ENCODE measurements at places on chromosomes 12 and 14.

- DNase-seq = no peak
Measured at GRCh38 chr14:31692376-31692781, 131.2 kb downstream of the NUBPL start.

GRCh38 chr12:109743076-109743910, 29.7 kb downstream of the FAM222A start:
- DNase-seq = no peak

DNA sequence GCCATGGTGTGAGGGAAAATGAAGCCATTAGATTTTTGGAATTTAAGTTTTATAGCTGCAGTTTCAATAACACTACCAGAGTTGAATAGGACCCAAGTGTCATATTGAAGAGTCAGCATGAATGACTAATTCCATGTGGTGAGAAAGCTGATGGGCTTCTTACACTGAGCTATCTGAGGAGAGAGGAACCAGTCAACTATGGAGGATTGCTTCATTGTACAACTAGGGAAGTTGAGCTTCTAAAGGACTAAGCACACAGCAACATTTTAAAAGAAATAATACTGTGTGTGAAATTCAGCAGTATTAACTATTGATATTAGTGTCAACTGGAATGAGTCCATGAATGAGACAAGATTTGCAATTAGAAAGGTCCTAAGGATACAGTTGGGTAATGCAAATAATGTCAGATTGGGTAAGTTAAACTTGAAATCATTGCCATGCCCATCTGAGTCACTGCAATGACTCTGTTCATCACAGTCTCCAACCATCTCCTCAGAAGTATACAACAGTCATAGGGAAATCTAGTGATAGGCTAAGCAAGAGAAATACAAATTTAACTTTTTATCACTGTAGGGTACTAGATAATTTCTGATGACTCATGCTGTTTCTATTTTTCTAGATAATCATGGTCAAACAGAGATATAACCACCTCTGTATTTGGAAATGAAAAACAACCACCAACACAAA, 394.2 kb downstream of the FSCB start:
- no peak for DNase-seq

DNA sequence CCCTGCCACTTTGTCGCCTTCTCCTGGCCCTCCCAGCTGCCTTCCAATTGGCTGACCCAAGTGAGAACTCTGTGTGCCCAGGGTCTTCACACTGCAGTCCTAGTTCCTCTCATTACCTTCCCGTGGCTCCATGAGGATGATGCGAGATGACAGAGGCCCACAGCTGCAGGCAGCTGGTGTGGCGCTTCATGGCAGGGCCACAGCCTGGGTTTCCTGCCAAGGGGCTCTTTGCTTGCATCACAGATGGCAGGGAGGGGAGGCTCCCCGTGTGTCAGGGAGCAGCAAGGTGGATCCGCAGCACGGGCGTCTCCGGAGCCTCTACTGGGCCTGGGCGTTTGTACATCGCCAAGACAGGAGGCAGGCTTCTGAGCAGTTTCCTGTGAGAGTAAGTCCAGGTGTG, 28.9 kb downstream of the DEGS2 start:
- DNase-seq = no peak

GRCh38 chr12:109735825-109736551, 22.4 kb downstream of the FAM222A start:
- DNase-seq = no peak

DNA sequence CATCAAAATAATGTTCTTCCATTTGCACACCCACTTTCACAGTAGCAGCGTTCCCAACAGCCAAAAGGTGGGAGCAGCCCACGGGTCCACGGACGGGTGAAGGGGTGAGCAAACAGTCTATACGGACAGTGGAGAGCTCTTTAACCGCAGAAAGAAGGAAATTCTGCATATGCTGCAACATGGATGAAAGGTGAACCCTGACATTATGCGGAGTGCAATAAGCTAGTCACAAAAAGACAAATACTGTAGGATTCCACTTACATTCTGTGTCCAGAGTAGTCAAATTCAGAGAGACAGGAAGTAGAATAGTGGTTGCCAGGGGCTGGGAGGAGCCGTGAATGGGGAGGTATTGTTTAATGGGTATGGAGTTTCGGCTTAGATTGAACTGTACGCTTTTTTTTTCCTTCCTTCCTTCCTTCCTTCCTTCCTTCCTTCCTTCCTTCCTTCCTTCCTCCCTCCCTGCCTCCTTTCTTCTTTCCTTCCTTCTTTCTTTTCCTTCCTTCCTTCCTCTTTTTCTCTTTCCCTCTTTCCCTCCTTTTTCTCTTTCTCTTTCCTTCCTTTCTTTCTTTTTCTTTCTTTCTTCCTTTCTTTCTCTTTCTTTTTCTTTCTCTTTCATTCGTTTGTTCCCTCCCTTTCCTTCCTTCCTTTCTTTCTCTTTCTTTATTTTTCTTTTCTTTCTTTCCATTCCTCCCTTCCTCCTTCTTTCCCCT, 15.8 kb upstream of the ANKRD9 start:
- DNase-seq = no peak

DNA sequence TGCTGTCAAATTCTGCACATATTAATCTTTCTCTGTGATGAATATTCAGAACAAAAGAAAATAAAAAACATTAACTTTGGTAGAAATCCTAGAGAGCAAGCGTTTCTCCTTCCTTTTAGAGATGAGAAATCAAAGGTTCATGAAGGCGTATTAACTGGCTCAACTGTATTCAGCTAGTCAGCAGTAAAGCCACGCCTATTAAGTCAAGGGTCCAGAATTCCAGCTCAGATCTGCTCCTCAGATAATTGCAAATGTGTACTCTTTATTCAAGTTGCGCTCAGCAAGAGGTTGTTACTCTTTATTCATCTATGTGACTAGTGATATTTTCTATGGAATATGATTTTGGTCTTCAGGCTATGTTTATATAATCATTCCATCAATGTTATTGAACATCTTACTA, 13.1 kb upstream of the POC1B start:
- no peak for DNase-seq

- no peak for DNase-seq
Measured at GRCh38 chr14:28758253-28758884, 8.2 kb upstream of the FOXG1 start.

DNA sequence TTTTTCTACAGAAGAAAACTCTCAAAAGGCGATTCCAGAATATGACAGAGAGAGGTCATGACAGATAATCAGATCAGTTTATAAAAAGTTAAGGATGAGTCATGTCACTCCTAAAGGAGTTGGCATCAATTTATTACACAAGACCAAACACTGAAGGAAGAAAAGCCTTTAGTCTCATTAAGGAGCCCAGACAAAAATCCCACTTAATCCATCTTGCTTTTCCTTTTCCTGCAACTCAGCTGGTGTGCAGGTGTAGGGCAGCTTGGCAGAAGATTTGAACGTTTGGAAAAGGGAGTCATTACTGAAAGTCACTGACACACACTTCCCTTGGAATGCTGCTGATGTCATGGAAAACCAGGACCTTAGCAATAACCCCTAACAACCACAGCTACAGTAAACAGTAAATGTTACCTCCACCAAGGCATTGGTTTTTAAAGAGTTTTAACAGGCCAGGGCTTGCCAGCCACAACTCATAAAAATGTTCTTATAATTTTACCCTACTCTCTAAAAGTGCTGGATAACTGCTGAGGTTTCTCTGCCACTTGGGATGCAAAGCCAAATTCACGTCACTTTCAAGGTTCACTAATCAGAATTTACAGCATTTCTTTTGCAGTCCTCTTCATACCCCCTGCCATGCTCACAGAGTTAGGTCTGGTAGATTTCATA, 320.6 kb downstream of the RAD51B start:
- no peak for DNase-seq

- DNase-seq = no peak
Measured at GRCh38 chr12:38541849-38542248, 225.3 kb downstream of the ALG10B start.

GRCh38 chr14:51211149-51211548, 28.9 kb upstream of the TMX1 start:
- DNase-seq = no peak

DNA sequence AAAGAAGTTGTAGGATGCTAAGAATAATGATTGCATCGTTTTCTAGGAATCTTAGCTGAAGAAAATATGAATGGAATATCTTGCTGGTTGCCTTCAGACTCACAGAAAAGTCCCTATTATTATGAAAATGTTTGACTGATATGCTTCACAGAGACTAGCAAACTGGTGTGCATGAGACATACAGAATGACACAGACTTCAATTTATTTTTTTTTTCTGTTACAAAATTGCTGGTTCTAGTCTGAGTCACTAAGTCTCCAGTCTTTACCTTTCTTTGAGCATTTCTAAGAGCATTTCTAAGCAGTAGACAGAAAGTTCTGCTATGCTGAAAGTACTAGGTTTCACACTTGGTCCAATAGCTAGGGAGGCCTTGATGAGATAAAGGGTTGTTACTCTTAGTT, 377.6 kb upstream of the ATP2B1 start:
- no peak for DNase-seq

- DNase-seq = no peak
Measured at GRCh38 chr12:93413064-93413463, 28.7 kb downstream of the UBE2N start.

DNA sequence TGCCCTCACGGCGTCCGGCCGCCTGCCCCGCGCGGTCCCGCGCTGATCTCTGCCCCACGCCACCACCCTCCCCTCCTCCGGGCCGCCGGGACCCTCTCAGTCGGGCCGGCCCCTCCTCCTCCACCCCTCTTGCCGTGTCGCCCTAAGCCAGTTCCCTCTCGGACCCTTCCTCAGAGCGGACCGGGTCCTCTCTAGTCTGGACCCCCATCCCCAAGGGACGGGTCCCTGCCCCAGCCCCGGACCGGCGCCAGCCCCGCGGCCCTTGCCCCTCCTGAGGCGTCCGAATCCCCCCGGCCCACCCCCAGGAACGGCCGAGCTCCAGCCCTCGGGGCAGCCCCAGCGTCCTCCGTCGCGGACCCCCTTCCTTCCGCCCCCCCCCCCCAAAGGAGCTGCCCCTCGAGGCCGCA, 485 bp downstream of the PPP4R4 start:
- no peak for DNase-seq

GRCh38 chr12:92585115-92585727, 117.6 kb upstream of the PLEKHG7 start:
- DNase-seq = no peak

DNA sequence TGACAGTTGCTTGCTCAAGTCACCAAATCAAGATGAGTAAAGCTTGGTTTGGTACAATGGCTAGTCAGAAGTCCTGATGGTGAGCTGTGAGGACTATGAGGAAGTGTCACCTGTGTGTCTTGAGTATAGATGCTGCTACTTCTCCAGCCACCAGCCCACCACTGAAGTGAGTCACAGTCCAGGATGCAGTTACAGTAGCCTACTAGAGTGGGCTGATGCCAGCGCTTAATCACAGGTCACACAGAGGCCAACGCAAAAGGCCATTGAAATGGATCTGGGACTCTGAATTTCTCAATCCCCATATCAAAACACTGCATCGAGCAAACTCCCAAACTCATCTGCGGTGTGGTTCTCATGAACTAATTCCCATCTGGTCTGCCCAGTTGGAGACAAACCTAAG, 223.1 kb downstream of the ANO6 start:
- no peak for DNase-seq
